ENCODE measurements at places on chromosomes 1 and 21.
A peak's percentile ranks its signal among the peaks of the same experiment; 100 is the strongest.

- no peak for DNase-seq
Measured at GRCh38 chr1:176241385-176242015, 34.4 kb upstream of the COP1 start.

DNA sequence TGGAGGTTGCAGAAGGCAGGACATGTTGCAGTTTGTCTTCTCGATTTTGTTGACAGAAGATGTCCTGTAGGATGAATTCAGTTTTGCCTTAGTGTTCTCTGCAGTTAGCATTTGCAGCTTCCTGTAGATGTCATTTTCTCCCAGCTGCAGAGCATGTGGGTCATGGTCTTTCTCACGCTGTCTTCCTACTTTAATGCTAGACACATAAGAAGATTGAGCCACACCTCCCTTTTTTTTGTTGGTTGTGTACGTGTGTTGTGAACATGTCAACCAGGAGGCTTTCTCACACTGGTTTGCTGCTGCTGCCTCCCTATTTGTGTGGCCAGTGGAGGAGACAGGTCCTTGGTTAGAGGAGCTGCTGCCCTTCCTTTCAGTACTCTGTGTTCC lies 110.7 kb downstream of the VPS13D start:
- no peak for DNase-seq

GRCh38 chr1:50644447-50645105 lies 221.3 kb upstream of the DMRTA2 start:
- DNase-seq: no peak

GRCh38 chr1:9561429-9561828 lies 22.2 kb downstream of the SLC25A33 start:
- no peak for DNase-seq

- no peak for DNase-seq
Measured at GRCh38 chr1:186865253-186865652, 36.5 kb downstream of the PLA2G4A start.

- DNase-seq: no peak
Measured at GRCh38 chr1:190679454-190679853, 201.8 kb upstream of the BRINP3 start.

GRCh38 chr1:113871597-113872113 lies at the start of gene PTPN22:
PTPN22 (minus strand) TSS chr1:113871712.
- peak; percentile 83 for DNase-seq

- DNase-seq: no peak
Measured at GRCh38 chr1:38587766-38588165, 271.8 kb downstream of the RRAGC start.

- no peak for DNase-seq
Measured at GRCh38 chr1:182768963-182769362, 20.6 kb upstream of the NPL start.

DNA sequence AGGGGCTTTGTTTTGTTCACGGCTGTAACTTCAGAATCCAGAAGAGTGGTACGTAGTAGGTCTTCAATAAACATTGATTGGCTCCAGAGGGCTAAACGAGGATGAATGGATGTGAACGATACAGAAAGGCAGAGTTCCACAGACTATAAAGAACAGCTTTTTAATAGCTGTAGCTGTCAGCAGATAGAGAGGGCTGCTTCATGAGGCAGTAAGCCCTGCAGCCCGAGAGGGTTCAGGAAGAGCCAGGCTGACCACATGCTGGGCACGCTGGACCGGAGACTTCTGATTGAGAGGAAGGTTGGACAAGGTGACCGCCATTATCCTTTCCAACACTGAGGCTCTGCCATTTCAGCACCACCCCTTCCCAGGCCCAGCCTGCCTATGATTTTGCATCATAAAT lies 45.3 kb downstream of the KIRREL1 start:
- DNase-seq: no peak

DNA sequence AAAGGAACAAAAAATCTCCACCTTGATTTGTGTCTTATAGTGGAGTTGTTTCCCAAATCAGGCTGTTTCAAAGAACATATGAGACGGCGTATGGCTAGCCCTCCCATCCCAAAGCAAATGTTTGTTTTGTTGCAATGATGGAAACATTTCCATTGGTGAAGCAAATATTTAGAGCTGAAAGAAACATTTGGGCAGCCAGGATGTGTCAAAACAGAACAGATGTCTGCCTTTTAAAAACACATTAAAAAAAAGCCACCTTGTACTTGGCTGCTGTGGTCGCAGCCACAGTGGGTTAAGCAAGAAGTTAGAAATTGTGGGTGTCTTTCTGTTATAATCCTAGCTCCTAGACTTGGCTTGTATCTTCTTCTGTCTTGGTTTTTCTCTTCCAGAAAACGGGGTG lies 116.3 kb downstream of the PEX14 start:
- no peak for DNase-seq

GRCh38 chr1:201020721-201021629 lies 2.5 kb downstream of the KIF21B start:
- DNase-seq: peak; percentile 36

DNA sequence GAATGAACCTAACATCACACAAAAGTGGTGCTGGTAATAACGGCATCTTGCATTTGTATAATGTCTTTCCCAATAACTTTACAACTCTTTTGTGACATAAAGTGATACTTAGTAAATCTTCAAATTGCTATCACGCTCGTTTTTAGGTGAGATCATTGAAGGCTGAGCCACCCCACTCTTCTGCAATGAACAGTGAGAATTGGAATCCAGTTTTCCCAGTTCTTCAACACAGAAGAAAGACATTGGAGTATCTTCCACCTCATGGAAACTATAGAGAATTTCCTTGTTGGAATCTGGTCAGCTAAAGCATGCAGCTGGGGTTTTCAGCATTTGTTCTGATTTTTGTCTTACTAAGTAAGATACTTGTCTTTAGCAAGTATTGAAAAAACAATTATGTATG lies 59.9 kb upstream of the NRIP1 start:
- no peak for DNase-seq

- DNase-seq: no peak
Measured at GRCh38 chr1:57826535-57826934, 402.7 kb upstream of the DAB1 start.

DNA sequence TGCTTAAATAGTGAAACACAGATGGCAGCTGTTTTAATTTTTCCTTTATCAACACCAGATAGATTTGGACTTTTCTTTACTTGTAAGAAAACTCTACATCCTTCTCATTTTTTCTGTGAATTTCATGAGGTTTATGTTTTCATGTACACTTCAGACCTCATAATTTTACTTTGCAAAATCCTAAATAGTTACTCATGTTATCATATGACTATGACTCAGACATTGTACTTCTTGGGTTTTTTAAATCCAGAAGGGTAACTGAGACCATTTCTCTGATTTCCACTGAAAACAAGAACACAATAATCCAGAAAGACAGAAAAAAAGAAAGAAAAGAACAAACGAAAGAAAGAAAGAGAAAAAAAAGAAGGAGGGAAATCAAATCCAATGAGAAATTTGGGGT lies 1021.6 kb downstream of the NCAM2 start:
- DNase-seq: no peak

GRCh38 chr1:209341146-209341545 lies 242.4 kb upstream of the CAMK1G start:
- no peak for DNase-seq

GRCh38 chr1:230144010-230144614 lies 77.1 kb downstream of the GALNT2 start:
- DNase-seq: no peak

GRCh38 chr1:94953746-94954145 lies 26.8 kb upstream of the CNN3 start:
- DNase-seq: no peak

DNA sequence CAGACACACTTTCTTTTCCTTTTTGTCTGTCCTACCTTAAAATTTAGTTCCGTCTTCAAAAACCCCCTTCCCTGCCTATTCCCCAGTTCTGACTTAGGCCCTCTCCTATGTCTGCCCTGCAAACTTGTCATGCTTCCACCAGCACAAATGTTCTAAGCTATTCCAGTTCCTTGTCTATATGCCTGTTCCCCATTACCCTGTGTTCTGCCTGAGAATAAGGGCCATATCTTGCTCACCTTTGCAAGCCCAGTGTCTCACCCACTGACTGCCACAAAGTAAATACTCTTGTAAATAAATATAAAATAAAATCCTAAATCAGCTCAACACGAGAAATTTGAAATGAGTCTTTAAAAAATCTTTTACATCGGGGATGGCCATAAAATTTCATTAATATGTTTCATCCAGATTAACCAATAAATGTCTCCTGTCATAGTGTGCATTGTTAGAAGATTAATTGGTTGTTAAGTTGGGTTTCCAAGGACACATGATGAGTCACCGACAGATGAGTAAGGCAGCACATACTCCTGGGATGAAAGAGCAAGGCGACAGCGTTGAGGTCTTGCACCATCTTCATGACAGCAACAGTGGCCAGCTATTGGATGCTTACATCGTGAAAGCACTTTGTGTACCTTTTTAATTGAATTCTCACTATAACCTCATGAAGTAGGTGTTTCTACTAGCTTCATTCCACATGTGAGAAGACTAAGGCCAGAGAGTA lies 92.6 kb upstream of the NGF start:
- no peak for DNase-seq

DNA sequence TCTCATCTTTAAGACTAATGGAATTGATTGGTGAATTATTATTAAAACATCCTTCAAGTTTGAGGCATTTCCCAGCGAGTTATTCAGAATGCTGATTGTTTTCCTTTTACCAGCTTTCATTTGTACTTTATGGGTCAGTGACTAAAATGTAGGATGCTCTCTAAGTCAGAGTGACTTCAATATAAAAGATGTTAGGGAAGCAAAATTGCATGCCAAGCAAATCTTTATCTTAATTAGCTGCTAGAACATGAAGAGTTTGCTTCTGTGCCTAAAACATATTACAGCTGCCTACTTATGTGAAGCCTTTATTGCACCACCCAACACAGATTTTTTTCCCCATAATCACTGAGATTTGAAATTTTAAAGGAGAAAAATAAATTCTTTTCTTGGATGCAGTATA lies 79.8 kb upstream of the CYYR1 start:
- no peak for DNase-seq

DNA sequence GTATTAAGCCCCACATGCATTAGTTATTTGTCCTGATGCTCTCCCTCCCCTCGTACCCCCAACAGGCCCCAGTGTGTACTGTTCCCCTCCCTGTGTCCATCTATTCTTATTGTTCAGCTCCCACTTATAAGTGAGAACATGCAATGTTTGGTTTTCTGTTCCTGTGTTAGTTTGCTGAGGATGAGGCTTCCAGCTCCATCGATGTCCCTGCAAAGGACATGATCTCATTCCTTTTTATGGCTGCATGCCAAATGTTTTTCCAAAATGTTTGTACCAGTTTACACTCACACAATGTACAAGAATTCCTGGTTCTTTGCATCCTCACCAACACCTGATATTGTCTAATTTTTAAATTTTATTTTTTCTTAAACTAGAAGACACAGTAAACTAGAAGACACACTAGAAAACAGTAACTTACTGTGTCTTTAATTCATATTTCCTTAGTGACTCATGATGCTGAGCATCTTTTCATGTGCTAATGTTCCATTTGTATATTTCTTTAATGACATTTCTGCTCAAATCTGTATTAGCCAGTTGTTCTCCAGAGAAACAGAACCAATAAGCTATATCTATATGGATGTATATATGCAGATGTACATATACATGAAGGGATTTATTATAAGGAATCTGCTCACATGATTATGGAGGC lies 19.4 kb upstream of the USP1 start:
- DNase-seq: no peak

DNA sequence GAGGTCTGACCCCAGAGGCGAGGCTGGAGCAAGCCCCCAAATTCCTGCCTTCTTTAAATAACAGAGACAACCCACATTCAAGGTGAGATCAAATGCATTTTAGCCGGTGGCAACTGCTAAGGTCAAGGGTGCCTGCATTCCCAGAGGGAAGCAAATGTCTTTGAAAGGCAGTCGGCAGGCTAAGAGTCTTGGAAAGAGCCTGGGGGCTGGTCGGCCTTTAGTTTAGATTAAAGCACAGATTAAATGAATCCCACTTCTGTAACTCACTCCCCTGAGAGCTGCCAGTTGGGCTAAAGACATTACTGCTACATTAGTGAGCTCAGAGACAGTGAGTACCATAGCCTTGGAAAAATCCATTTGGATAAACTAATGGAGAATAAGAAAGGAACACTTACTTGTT lies 59.2 kb downstream of the HTR6 start:
- DNase-seq: no peak

DNA sequence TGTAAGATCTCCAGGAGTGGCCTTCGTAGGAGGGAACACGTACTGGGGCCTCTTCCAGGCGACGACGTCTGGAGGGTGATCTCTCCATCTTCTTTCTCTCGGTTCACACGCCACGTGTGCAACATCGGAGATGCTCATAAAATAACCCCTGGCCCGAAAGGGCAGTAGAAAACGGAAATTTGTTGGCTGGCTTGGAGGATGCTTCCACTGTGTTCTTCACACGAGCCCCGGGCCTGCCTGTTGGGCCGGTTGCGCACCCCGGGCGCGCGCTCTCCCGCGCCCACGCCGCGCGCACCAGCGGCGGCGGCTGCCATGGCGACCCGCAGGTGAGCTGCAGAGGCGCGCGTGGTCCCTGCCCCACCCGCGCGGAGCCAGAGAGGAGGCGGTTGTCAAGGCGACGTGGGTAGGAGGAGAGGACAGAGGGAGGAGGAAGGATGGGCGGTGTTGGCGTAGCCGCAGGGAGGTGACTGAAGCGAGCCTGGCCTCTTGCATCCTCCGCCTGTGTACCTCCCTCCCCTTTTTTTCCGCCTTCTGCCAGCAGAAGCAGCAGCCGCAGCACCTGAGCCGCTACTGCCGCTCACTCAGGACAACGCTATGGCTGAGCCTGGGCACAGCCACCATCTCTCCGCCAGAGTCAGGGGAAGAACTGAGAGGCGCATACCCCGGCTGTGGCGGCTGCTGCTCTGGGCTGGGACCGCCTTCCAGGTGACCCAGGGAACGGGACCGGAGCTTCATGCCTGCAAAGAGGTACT lies at the start of gene ELAPOR1:
ELAPOR1 (plus strand) TSS at position 526 of the 752 bp plus-strand sequence; CDS start at position 595, 69 bp downstream.
- peak; percentile 88 for DNase-seq

DNA sequence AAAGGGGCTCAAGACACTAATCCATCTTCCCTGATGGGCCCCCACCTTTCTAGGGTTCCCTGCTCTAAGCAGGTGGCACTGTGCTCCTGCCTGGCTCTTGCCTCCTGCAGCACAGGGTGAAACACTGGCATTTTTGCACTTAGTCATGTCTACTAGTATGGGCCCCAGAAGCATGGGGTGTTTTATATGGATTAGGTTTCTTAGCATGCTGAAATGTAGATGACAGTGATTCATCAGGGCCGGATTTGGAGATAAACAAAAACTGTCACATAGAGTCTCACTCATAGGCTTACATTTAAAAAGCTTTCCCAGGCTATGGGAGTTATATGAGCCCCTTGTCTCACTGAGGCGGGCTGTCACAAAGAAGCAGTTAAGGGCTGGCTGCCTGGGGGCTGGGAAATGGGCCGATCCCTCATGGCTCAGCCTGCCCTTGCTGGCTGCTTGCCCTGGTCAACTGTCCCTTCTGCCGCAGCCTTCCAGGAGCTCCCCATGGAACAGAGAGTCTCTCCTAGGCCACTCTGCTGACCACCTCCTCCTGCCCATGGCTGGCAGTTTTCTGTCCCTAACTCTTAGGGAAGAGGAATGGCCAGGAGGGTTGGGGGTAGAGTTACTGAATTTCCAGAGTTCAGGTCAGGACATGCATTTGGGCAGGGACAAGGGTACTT lies 6.5 kb downstream of the GALNT2 start:
- no peak for DNase-seq
